Activated CD4-positive, alpha-beta T cell treated with anti-CD3 and anti-CD28 coated beads, Interleukin-2, amount 50 U/mL, for 16 hours (primary cell): ENCODE measurements at places on chromosomes 16 and 17.
A peak's percentile ranks its signal among the peaks of the same experiment; 100 is the strongest.

DNA sequence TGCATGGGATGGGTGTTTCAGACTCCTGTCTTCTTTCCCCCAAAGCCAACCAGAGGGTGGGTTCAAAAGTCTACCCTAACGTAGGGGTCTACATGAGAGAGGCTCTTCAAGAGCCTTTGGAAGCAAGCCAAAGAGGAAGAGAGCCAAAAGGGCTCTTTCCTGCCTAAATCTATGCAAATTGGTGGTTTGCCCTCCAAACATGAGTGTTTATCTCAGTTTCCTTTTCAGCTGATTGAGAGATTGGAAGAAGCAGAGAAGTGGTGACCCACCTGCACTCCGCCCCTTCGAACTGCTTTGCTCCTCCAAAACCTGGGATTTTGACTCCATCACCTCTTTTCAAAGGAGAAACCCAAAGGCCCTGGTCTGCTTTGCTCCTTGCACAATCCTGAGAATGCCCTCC lies 65.4 kb upstream of the MAF start:
- no peak for DNase-seq

- DNase-seq: no peak
These were observed 65.0 kb upstream of the AXIN2 start for GRCh38 chr17:65626451-65626850.

DNA sequence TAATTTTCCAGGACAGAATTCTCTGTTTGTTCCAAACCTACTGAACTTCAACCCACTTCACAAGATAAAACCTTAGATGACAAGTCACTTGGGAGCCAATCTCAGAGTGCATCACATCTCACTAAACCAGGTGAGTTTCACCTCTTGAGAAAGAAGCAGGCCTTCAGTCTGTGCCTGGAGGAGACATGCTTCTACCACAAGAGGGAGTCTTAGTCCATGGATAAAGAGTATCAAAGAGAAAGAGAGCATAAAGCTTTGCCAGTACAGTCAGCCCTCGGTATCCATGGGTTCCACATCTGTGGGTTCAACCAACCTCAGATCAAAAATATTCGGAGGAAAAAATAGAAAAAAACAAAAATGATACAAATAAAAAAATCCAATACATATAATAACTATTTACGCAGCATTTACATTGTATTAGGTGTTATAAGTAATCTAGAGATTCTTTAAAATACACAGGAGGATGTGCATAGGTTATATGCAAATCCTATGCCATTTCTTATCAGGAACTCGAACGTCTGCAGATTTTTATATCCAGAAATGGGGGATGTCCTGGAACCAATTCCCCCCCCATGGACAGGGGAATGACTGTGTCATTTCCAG lies 37.7 kb downstream of the DUSP14 start:
- peak; percentile 46 for DNase-seq

- no peak for DNase-seq
These were observed 26.3 kb downstream of the TANGO6 start for GRCh38 chr16:68869492-68870088.

DNA sequence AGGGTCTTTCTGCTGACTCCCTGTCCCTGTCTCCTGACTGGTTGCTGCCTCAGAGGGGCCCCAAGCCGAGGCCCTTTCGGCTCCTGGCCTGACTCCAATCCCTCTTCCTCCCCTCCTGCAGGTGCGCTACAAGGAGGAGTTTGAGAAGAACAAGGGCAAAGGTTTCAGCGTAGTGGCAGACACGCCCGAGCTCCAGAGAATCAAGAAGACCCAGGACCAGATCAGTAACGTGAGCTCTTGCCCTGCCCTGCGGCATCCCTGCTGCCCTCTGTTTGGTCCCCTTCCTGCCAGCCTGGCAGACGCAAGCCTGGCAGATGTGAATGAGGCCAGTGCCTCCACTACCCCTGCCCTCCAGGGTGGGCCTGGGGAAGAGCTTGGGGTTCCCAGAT lies 27.1 kb upstream of the LASP1NB start:
- peak; percentile 31 for DNase-seq

- DNase-seq: no peak
These were observed 818 bp upstream of the CBX8 start for GRCh38 chr17:79797492-79798298.

GRCh38 chr16:67190448-67191399 lies 788 bp upstream of the EXOC3L1 start:
- DNase-seq: no peak

- DNase-seq: no peak
These were observed 42.3 kb downstream of the BEAN1 start for GRCh38 chr16:66469291-66469946.

DNA sequence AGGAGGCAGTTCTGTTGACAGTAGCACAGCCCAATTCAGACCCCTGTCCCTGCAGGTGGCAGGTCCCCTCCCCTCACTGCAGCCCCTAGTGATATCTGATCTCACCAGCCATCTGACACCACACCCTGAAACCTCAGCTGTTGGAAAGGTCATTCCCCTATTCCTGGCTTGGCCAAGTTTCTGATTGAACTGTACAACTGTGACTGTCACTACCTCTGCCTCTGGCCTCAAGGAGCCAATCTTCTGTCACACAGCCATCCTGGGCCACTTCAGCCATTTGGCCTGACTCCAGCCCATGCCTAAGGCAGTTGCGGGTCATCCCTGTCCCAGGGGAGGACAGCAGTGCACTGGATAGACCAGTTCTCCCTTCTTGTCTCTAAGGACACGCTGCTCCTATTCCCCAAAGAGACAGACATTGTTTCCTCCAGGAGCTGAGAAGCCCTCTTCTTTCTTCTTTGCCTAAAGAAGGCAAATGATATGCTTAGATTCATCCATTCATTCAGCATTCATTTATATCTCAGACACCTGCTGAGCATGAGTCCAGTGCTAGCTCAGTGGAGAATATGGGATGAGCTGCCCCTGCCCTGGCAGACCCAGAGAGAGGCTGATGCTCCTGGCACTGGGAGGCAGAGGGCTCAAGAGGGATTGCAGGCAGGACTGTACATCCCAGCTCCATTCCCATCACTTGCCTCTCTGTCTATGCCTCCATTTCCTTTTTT lies 4.6 kb upstream of the ALDOA start:
- no peak for DNase-seq

DNA sequence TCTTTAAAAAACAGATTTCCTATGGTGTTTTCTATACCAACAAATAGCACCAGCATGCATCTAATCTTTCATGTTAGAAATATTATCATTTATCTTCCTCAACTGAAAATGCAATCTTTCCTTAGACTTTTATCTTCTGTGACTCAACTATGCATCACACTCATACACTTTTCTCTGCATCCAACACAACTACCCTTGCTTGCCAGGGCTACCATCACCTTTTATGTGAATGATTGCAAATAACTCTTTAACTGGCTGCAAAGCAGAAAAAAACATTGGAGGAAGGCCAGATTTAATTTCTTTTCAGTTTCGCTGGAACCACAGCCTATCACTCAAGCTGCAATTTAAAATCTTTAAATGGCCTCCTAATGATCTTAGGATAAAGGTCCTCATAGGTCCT lies 212.9 kb downstream of the CDH8 start:
- no peak for DNase-seq

DNA sequence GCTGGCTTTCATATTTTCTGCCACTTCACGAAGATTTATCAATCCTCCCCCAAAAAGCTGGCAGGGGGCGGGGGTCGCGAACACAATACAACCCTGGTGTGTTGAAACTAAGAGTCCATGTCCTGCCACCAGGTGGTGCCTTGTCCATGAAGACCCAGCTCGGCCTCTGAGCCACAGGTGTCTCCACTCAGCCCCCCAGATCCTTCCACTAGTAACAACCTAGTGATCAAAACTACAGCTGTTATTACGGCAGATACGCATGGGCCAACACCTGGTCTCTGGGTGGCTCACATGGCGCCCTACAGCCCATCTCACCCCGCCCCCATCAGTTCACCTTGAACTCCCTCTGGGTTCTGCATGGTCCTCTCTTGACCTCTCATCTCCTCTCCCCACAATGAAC lies 27.7 kb downstream of the USP7 start:
- DNase-seq: no peak

DNA sequence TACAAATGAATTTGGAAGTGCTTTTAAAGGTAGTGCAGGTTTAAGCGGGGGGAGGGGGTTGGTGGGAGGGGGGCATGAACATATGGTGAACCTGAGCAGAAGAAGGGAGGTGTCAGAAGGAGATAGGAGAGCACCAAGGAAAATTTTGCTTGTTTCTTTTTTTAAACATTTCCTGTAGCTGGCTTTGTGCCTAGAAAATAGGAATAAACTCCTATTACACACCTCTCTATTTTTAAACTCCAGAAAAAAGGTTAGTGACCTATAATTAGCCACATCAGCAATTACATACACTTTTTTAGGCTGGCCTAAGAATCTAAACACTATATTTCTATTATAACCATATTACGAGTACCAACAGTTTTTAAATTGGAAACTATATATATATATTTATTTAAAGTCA lies 159.1 kb downstream of the SKAP1 start:
- no peak for DNase-seq

GRCh38 chr17:68377771-68378267 lies 79.5 kb downstream of the WIPI1 start:
- DNase-seq: no peak

DNA sequence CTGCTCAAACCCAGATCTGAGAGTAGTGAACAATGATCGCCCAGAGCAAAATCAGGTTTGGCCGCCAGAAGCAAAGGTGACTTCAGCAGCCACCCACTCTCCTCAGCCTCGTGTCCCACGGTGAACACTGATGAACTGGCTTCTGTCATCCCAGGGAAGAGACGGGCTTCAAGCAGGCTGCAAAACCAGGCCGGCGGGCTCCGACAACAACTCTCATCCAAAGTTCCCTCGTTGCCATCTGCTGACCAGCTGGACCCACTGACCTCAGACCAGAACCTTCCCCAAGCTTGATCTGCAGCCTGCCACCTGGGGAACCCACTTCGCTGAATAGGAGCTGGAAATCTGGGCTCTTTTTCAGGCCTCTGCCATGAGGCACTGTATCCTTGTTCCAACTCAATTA lies 69.6 kb upstream of the MRTFB start:
- DNase-seq: no peak

GRCh38 chr17:61496174-61496956 lies 44.1 kb downstream of the TBX4 start:
- DNase-seq: no peak

GRCh38 chr17:44307387-44308186 lies 814 bp upstream of the RUNDC3A start:
- DNase-seq: no peak

DNA sequence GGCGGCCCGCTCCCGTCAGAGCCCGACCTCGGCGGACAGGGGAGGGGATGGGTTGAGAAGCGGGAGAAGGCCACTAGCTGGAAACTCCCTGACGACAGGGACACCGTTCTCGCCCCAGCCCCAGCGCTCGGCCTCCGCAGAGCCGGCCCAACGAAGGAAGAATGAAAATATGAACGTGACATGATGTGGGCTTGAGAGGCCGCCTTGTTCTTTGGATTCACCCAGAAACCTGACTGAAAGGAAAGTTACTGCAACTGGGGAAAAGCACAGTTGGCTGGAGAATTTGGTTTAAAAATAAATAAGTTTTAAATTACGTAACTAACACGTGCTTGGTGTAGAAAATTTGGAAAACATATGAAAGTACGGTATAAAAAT lies 21.1 kb downstream of the NPTX1 start:
- peak; percentile 49 for DNase-seq

- no peak for DNase-seq
These were observed 60.7 kb upstream of the TEX2 start for GRCh38 chr17:64323774-64324173.

DNA sequence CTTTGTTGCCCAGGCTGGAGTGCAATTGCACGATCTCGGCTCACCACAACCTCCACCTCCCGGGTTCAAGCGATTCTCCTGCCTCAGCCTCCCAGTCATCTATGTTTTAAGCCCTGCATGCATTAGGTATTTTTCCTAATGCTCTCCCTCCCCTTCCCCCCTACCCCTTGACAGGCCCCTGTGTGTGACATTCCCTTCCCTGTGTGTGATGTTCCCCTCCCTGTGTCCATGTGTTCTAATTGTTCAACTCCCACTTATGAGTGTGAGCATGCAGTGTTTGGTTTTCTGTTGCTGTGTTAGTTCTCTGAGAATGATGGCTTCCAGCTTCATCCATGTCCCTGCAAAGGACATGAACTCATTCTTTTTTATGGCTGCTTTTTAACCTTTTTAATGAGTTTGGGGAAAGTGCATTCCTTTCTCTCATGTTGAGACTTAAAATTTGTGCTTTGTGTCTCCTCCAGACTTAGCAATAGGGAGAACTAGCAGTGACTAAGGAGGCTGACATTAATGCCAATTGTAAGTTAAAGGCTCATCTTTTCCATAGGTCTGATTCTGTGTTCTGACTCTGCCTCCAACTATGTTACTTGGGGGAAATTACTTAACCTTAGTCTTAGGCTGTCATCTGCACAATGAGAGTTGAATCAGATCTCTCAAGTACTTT lies 17.7 kb upstream of the PHAF1 start:
- DNase-seq: no peak

DNA sequence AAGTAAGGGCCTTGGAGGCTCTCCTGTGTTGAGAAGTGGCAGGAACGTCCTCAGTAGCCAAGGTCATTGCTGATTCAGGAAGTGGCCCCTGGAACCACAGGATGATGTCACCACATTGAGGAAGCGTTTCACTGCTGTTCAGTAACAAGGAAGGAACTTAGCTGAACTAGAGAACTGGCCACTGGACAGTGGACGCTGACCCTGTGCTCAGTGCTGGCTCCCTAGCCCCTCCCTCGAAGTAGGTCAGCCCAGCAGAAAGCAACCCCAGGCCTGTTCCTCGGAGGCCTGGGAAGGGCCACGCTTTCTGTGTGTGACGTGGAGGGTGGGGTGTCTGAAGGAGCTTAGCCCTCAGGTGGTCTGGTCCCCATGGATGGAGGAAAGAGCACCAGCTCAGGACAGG lies 58.3 kb downstream of the B9D1 start:
- DNase-seq: no peak

DNA sequence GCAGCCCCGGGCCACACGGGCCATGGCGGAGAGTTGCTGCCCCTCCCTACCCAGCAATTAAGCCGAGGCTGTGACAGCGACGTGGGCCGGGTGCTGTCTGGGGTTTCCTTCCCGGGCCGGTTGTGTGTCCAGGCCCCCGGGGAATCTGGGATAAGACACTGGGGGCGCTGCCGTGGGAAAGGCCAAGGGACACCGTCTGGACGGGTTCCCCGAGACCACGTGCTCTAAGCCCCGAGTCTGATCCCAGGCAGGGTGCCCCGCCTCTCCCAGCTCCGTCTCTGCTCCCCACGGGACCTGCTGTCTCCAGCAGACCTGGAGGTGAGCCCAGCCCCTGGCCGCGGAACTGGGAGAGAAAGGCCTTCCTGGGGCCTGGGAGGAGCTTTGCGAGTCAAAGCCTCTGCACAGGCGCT lies 92.2 kb downstream of the IRX3 start:
- DNase-seq: no peak
